RWPE2 (cell line): ENCODE measurements at places on chromosomes 2 and 18.

DNA sequence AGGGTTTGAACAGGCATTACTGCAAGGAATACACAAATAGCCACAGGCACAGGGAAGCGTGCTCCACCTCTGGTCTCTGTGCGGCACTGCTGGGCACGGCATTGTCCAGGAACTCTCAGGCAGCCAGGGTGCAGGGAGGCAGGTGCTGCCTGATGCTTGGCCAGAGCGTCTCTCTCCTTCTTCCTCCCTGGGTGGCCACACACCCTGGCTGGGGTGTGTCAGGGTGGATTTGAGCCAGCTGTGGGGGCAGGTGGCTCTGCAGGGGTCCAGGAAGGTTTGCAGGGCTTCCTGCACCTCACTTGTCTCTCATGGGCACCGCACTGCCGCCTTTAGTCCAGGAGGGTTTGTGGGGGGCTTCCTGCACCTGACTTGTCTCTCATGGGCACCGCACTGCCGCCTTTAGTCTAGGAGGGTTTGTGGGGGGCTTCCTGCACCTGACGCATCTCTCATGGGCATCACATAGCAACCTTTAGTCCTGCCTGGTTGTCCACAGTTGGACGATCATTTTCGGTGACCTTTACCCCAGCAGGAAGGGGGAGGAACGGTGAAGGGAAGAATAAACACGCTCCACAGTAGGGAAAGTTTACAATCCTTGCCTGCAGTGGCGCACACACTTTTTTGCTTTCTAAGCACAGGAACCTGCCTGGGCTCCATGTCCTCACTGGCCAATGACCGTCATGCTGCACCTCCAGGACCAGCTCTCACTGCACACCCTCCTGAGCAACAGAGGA, 332.9 kb downstream of the EIPR1 start:
- DNase-seq = no peak

GRCh38 chr18:5980721-5981120, 85.4 kb upstream of the TMEM200C start:
- DNase-seq = no peak

DNA sequence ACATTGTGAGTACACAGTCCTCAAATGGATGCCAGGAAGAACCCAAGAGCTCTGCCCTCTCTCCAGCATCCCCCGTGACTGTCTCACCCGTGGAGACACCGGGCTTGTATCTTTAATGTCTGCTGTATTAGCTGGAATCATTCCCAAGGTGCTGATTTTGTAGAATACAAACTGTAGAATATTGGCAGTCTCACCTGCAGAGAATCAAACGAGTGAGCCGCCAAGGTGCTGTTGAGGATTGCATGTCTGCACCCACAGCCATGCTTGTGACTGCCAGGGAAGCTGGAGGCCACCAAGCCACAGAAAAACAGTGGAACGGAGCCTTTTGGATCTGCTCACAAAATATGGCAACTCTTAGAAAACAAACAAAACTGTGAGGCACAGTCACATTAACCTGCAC, 37.5 kb downstream of the TMEM18 start:
- DNase-seq = no peak

DNA sequence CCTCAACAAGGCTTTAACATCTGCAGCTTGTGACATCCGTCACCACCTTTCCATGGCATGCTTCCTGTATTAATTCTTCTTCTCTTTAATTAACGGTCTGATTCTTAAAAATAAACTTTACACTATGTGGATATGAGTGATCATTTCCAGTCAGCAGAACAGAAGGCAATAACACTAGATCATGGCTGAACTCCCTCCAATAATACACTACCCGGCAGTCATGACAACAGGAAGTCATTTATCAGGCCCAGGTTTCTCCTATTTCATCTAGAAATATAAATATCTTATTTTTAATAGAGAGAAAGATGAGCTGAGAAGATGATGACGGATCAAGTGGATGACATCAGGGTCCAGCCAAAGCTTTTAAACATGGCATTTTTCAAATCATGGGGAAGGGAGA, 792.2 kb downstream of the SLC4A3 start:
- DNase-seq = no peak

DNA sequence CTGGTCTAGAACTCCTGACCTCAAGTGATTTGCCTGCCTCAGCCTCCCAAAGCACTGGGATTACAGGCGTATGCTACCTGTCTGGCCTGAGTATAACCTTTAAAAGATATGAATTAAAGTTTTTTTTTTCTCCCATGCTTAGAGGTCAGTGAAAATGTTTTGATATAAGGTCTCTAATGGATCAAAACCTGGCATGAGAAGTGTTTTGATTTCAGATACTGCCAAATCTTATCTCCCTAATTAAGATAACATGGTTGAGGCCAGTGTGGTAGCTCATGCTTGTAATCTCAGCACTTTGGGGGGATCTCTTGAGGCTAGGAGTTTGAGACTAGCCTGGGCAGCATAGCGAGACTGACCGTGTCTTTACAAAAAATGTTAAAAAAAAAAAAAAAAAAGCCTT, 41.2 kb downstream of the SNRPD1 start:
- no peak for DNase-seq

- no peak for DNase-seq
Observed at GRCh38 chr2:9883897-9884296, 40.6 kb downstream of the TAF1B start.

DNA sequence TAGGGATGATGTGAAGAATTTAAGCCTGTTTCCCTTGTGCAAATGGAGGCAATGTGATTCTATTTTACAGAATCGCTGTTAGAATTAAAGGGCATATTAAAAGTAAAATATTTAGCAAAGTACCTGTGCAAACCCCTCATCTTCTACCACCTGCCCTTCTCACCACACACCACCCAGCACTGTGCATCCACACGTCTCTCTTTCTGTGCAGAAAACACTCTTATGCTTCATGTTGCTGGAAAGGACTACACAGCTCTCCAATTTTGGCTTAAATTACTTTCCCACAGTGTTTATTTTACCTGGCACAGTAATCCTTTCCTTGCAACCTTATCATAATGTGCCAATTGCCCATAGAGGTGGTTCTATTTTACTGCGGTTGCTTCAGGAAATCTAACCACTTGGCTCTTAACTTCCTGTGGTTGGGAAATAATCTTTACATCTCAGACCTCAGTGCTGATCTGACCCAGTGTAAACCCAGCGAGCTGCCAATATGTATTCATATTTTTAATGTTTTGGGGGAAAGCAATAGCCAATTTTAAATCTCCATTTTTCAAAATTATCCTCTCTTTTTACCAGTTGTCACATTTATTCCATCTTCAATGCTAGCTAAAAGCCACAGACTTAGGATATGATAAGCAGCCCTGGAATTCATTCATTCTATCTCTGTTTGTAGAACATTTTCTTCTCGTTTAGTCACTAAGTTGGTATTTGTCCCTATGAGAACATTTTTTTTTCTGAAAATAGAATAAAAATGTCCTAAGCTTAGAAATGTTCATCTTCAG, 250.9 kb downstream of the DSEL start:
- no peak for DNase-seq
